Stimulated activated naive CD4-positive, alpha-beta T cell (primary cell): ENCODE measurements at places on chromosomes 5 and 9.

- no peak for DNase-seq
Measured at GRCh38 chr5:65034813-65035209, 266.1 kb downstream of the CWC27 start.

DNA sequence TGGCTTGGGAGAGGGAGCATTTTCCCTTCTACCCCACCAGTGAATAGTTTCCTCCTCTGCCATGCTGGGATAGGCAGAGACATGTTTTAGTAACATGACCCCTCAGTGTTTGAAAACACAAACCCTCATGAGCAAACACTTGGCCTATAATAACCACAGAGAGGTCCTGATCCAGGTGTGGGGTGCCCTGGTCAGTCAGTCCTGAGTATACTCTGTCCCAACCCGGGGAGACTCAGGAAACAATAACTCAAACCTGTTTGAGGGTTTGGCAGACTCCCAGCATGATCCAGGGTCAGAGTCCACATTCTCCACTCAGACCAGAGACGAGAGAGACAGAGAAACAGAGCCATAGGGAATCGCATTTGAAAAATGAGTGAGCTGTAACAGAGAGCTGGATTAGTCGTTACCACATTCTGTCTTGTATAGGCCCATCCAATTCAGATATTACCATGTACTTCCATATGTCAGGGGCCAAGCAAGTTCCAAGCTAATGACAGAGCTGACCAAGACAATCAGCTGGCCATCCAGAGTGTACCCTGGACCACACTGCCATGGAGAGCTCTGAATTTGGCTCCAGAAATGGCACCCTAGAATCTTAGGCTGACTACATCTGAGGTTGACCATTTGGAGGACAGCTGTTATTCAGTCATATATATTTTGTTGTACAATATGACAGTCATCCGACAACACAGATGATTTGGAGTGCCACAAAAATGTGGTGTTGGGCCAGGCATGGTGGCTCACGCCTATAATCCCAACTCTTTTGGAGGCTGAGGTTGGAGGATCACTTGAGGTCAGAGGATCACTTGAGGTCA lies 4.2 kb upstream of the CA9 start:
- no peak for DNase-seq

GRCh38 chr9:70407081-70407503 lies 7.4 kb downstream of the KLF9 start:
- DNase-seq, result no peak

DNA sequence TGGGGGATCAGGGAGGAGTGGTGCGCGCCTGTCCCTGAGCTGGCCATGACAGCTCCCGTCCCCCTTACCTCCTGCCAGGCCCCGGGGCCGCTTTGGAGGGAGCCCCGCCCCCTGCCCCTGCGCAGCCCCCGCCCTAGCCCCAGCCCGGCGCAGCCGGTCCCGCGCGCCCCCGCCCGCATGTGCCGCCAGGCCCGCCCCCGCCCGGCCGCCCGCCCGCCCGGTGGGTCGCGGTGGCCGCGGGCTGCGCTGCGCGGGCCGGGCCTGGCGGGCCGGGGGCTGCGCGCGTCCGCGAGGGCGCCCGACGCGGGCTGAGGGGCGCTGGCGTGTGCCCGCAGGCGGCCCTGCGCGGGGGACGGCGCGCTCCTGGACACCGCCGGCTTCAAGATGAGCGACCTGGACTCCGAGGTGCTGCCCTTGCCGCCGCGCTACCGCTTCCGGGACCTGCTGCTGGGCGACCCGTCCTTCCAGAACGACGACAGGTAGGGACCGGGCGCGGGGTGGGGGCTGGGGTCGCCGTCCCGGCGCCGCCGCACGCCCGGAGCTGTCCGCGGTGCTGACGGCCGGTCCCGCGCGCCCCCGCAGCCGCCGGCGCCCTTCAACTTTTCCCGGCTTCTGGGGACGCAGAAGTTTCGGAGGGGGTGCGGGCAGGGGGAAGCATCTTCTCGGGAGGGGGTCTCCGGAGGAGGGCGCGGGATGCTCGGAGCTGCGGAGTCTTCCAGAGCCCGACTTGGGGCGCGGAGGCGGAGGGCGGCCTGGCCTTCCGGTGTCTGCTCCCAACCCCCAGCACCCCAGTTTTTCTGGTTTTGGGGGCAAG lies 12.5 kb downstream of the KCNT1 start:
- DNase-seq, result no peak

- no peak for DNase-seq
Measured at GRCh38 chr9:32969270-32969669, 32.2 kb downstream of the APTX start.

GRCh38 chr5:72266862-72267261 lies 53.2 kb downstream of the MRPS27 start:
- DNase-seq, result no peak

DNA sequence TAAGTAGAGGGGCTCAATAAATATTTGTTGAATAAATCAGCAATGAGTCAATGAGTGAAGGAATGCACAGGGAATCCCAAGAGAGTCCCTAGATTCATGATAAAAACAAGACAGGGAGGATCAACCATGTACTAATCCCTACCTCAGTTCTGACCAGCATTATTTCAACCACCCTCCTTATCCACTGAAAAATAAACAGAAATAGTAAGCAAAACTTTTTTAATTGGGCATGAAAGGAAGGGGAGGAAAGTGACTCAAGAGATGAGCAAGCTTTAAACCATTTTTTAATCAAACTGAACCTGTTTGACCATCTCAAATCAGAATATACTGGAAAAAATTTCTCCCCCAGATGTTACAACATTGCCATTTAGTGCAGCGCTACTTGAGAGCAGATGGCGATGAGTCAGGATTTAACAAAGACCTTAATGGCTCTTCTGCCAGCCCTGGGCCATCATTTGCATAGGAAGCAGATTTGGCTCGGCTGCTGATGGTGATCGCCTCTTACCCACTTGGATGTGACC lies 194.8 kb upstream of the SLC30A5 start:
- DNase-seq, result no peak

DNA sequence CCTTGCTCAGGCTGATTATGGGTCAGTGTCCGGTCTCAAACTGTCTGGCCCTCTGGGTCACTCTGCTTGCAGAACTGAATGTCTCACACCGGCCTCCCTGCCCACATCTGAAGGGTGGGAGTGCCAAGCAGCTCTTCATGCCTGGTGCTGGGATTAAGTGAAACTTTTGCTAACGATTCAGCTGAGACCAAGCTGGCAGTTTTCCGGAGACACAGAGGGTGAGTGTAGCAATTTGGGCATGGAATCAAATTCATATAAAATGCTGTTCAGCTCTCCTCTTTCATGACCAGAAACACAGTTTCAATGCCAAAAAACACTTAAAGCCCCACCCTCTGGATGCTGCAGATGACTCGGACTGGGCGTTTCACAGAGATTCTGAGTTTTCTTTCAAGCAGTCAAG lies 207.5 kb downstream of the NXNL2 start:
- no peak for DNase-seq

GRCh38 chr5:56951126-56951945 lies 587 bp downstream of the MIER3 start:
- DNase-seq, result peak; percentile 53

GRCh38 chr9:106697390-106697749 lies 165.6 kb upstream of the ZNF462 start:
- no peak for DNase-seq

- no peak for DNase-seq
Measured at GRCh38 chr9:84583866-84584265, 85.7 kb upstream of the NTRK2 start.

GRCh38 chr5:120368923-120369715 lies 95.0 kb upstream of the PRR16 start:
- no peak for DNase-seq

DNA sequence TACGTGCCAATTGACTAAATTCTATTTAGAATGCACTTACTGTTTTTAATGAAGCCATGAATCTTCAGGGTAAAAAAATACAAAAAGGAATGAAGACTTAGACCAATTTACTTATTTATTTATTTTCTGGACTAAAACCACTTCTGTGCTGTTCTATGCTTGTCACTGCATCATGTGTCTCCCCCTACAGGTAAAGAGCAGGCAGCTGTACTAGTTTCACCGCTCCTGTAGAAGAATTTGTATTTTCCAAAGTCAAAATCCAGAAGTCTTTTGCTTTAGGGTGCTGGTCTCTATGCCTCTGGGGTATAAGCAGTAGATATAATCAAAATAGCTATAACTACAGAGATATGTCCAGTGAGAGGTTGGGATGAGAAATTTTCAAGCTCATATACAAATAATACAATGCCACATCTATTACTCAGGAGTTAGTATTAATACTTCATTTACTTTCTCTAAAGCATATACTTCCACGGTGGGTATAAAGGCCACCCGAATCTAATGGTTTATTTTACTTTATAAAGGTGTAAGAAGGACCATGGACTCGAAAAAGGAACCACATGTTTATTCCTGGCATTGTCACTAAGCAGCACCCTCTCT lies 591.5 kb downstream of the RAB3C start:
- peak; percentile 63 for DNase-seq

GRCh38 chr5:1502046-1502736 lies 21.6 kb downstream of the LPCAT1 start:
- DNase-seq, result peak; percentile 3

GRCh38 chr5:12245429-12245828 lies 341.2 kb upstream of the CTNND2 start:
- DNase-seq, result no peak

- DNase-seq, result peak; percentile 13
Measured at GRCh38 chr5:52915176-52915875, 73.8 kb upstream of the ITGA2 start.

DNA sequence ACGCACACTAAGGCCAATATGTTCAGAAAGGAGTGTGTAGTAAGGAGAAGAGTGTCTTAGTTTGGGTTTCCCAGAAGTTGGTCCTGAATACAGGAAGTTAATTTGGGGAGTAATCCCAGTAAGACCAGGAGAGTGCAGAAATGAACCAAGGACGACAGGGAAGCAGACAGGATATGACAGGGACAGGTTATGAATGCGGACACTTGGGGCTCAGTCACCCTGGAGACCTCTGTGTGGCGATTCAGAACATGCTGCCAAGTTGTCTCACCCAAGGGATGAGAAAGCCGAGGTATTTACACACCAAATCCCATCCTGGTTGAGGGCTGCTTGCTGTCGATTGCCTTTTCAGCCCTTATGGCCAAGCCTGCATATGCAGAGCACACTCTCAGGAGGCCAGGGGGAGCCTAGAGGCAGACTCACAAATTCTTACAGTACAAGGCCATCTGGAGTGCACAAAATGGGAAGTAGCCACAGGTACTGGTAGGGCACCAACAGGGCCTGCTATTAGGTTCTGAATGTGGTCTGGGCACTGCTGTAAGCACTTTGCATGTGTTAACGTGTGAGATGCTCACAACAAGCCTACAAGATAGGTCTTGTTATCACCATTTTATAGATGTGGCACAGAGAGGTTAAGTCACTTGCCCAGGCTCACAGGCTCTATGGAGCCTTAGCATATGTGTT lies 233.1 kb upstream of the ANKRD55 start:
- no peak for DNase-seq

GRCh38 chr5:54165687-54166086 lies 144.7 kb downstream of the ARL15 start:
- no peak for DNase-seq

DNA sequence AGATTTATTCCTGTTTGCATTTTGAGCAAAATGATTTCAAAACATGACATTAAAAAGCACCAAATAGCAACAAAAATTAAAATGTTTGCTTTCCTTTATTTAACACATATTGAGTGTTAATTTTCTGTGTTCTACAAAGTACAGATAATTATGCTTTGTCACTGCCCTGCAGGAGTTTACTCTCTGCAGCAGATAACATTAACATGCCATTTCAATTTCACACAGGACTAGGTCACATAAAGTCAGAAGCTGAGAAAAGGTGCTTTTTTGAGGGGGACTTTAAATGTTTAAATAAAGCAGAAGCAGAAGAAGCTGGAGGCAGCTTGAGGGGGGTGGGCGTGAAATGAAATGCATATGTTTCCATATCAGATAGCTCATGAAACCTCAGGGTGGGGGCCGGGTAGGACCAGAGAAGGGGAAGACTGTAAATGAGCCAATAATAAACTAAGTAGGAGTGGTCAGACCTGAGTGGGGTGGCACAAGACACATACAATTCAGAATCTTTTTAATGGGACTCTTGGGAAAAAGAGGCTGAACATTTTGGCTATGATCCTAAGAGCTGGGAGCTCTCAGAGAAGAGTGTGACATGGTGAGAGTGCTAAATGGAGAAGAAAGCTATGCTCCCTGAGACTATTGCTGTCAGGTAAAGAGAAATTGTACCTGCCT lies 387.5 kb downstream of the FAM170A start:
- DNase-seq, result no peak

DNA sequence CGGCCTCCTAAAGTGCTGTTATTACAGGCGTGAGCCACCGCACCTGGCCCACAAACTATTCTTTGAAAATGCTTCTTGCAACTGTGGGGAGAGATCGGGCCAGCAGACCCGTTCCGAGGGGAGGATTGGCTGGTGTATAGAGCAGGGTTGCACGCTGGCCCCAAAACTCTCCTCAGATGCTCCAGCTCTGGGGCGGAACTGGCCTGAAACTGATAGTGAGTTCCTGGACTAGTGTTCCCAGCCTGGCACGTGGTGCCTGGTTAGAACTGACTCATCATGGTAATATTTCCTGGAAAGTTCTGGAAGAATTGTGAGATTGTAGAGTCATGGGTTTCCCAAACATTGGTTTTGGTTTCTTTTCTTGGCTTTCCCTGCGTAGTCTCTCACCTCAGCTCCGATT lies 120.5 kb downstream of the FBXL7 start:
- no peak for DNase-seq

DNA sequence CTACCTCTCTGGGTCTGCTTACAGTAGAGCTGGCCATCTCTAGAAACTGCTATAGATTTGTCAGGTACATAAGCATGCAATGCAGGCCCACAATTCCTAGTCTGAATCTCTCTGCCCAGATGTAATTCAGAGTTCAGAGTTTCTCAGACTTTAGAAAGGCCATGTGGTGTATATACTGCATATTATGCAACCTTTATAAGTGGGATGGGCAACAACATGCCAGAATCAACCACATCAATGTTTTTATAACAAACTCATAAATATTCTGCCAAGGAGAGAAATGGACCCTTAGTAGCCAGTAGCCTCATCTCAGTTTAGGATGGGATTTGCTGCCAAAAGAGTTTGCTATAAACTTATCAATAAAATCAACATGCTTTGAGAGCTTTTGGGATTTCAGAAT lies 78.8 kb downstream of the SLC1A1 start:
- DNase-seq, result no peak

DNA sequence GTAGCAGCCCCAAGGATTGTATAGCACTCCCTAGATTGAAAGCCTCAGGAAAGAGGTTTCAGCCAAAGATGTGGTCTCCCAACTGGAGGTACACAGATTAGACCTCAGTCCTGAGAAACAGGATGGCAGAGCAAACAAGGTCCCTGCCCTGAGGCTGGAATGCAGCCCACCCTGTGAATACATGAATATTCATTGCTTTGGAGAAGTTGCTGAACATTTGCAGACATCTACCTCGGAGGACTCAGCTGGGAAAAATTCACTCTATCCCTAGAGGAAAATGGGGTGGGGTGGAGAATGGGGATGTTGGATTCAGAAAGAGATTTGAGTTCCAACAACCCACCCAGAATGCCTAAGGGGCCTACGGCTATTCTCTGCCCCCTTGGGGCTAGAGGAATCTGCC lies 129.4 kb downstream of the SLIT3 start:
- DNase-seq, result no peak
